ENCODE measurements at places on chromosomes 7 and 10.

DNA sequence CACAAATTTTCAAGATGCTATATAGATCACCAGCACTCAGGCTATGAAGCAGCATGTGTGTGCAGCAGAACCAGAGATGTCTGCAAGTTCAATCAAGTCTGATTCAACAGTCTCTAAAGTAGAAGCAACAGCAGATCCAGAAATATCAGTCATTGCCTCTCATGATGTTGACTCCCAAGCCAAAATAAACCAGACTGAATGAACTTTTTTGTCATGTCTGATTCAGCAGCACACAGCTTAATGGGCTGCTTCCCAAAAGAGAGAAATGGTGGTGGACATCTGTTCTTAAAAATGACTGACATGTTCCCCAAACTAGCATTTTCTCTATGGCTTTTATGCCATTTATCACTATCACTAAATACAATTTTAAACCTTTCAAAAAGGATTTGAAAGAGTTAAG, 53.8 kb downstream of the TMEM26 start:
- DNase-seq, result no peak

DNA sequence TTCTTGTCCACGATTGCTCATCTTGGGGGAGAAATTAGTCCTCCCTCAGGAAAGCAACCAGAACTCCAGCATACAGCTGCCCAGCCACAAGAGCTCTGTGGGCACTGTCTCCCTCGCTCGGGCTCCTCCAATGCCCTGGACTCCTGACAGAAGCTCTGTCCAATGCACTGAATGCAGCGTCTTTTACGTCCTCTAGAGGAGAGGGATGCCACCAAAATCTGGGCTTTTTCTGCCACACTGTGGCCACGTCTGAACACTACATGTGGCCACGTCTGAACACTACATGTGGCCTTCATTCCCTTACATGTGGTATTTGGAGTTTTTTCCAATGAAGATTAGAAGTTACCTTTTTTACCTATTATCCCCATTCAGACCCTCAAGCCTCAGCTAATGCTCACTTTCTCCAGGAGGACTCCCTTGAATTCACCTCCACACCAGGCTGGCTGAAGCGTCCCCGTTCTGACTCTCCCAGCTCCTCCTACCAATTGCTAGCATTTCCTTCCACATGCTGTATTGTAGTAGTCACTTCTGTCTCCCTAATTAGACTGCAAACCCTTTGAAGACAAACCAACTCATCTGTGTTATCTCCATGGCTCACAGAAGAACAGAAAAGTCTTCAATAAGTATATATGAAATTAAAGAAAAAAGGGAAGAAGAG, 134.3 kb upstream of the PDE1C start:
- no peak for DNase-seq

GRCh38 chr7:116399819-116400218, 99.7 kb upstream of the CAV2 start:
- no peak for DNase-seq

- DNase-seq, result no peak
Measured at GRCh38 chr10:128804411-128804810, 662.6 kb upstream of the MGMT start.

DNA sequence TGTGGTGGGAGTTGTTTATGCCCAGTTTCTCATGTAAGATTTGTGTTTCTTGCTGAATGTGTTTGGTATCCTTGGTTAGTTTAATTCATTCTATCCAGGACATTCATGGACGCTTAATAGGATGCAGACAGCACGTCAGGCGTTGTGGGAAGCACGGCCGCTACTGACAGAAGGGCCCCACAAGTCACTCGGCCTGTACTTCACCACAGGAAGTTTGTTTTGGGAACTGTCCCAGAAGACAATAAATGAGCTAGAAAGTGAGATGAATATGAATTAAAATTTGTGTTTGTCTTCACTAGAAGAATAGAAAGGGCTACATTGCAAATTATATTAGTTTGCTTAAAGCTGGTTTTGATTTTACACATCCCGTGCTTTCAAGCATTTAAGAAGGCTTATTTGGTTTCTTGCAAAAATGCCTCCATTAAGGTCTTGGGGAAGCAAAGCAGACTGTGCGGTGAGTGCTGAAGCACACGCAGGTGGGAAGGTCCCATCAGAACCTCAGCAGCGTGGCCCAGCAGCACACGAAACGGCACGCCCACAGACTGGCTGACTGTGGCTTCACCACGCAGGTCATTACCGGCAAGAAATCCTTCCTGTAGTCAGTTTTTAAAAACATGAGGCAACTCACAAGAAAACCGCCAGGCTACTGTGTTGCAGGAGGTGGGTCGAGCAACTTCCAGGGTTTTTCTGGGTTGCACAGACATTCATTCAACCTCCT, 74.1 kb downstream of the VIPR2 start:
- no peak for DNase-seq

DNA sequence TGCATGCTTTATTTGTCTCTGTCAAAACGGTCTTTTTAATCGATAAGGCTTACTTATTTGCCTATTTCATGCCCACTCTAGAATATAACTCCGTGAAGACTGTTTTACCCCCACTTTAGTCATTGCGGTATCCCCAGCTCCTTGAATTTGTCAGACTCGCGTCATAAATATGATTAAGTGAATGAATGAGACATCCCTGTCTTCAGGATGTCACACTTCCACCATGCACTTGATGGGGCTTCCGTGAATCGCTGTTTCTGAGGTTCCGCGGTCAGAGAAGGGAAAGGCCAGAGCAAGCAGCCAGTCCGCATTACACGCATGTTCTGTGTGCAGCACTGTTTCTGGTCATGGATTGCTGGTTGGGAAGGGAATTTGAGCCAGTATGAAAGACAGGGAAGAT, 138.8 kb downstream of the CELF2 start:
- no peak for DNase-seq

DNA sequence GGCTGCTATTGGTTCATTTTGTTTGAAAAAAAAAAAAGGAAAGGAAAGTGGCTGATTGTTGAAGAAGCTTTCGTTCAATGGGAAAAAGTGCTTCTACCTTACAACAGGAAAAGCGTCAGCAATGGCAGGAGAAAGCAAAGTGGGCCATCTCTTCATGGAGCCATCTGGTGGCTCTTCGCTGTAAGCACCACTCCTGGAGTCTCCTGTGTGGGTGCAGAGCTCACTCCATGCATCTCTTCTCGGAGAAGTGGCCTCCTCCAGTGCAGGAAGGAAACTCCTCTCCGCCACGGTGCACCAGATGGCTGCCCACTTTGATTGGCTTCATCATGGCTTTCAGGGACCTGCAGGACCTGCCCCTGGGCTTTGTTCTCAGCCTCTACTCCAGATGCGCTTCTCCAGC, 250.9 kb downstream of the PTEN start:
- no peak for DNase-seq

GRCh38 chr10:77182803-77183202, 454.8 kb downstream of the KCNMA1 start:
- DNase-seq, result no peak

- DNase-seq, result no peak
Measured at GRCh38 chr10:34369120-34369519, 446.0 kb downstream of the PARD3 start.

- DNase-seq, result no peak
Measured at GRCh38 chr7:37635346-37635745, 48.2 kb upstream of the GPR141 start.

GRCh38 chr10:58027426-58027825, 240.3 kb downstream of the IPMK start:
- no peak for DNase-seq

DNA sequence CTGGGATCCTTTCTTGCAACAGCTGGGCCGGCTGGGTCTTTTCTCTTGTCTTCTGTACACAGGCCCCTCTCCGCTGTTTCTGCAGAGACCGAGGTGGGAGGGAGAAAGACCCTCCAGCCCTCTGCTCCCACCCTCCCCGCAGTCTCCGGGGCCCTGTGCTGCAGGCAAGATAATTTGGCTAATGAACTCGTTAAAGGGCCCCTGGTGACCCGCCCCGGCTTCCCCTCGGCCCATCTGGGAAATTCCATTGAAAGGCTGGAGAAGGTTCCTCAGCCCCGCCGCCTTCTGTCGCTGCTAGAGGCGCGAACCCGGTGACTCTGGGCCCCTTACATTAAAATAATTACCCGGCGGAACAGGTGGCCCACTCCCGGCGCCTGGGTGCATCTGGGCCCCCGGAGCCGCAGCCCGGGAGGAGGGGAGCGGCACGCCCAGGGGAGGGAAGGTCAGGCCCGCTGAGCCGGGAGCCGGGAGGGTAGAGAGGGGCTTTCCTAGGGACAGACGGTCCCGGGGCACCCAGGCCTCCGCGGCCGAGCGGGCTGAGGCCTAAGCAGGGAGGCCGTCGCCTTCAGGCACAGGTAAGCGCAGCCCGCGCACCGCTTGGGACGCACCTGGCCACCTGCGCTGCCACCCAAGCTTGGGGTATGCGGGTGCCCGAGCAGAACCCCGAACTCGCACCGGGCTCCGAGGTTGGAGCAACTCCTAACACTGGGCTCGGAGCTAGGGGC, 7.3 kb upstream of the MNX1 start:
- DNase-seq, result no peak

DNA sequence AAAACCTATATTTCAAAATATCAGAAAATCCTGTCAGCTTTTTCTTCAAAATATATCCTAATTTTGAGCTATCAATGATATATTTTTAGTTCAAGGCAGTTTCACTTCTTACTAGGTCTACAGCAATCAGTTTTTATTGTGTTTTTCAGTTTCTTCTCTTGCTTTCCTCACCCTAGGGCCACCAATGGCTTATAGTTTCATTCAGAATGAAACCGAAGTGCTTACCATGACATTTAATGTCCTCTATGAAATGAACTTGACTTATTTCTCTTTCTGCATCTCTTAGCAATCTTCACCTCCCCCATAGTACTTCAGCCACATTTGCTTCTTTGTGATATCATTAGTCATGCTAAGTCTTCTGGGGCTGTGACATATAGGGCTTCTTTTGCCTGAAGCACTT, 100.3 kb downstream of the ARL5B start:
- no peak for DNase-seq

DNA sequence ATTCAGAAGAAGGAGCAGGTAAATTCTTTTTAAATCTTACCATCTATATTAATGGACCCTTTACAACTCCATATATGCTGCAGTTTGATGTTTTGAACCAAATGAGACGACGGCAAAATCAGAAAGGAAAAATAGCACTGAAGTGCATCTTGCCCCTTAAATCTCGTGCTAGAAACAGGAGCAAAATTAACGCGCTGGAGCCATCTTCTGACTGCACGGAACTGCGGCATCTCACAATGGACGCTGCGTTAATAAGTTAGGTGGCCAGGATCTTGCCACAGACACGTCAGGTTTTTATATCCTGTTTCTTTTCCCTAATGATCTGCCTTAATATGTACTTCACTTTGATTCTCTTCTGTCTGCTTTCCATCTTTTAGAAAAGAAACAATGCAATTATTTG, 354.5 kb downstream of the TFEC start:
- DNase-seq, result no peak

GRCh38 chr7:79282070-79282694, 171.3 kb downstream of the MAGI2 start:
- DNase-seq, result no peak

DNA sequence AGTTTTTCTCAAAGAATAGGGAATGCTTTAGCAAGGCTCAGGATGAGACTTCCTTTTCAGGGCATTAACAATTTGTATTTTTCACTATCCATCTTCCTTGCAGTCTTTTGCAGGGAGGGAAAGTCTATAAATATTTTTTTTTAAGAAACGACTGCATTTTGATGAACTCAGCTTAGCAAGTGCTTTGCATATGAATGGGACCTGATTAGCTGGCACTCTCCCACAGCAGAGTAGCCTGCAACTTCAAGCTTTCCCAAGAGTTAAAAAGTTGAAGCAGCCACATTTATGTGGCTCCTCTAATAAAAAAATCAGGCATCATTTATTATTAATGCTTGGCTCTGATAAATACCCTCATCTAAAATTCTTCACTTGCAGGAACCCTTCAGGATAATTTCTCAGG, 134.0 kb downstream of the GRID1 start:
- DNase-seq, result no peak

DNA sequence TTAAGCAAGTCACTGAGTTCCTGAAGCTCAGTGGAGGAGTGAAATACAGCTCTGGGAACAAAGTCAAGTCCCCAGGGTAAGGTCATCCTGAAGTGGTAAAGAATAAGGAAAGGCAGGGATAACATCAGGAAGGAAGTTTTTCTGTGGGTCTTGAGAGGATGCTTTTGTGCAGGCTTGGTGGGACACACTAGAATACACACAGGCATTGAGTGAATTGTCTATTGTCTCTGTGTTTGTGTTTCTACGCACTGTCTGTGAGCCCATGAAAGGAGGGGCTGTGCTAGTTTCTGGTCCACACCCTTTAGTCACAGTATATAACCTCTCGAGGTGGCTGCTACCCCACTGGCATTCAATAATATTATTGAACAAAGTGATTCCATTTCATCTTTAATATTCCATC, 95.8 kb upstream of the ABCB5 start:
- no peak for DNase-seq

- no peak for DNase-seq
Measured at GRCh38 chr10:59373071-59373470, 10.7 kb upstream of the FAM13C start.

DNA sequence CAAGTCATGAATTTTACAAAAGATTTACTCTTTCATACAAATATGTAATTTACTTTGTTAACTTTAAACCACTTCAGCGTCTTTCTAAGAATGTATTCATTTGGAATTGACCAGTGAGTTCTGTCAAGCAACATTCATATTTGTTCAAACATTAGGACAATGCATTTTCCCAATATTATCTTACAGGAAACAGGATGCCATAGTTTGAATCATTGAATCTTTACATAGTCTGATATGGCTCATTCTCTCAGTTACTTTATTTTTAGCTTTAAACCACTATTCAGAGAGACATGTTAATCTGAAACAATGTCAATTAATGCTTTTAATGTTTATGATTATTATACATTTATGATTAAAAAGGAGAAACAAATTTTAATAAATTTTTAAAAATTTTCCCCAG, 21.1 kb upstream of the MEOX2 start:
- DNase-seq, result no peak

DNA sequence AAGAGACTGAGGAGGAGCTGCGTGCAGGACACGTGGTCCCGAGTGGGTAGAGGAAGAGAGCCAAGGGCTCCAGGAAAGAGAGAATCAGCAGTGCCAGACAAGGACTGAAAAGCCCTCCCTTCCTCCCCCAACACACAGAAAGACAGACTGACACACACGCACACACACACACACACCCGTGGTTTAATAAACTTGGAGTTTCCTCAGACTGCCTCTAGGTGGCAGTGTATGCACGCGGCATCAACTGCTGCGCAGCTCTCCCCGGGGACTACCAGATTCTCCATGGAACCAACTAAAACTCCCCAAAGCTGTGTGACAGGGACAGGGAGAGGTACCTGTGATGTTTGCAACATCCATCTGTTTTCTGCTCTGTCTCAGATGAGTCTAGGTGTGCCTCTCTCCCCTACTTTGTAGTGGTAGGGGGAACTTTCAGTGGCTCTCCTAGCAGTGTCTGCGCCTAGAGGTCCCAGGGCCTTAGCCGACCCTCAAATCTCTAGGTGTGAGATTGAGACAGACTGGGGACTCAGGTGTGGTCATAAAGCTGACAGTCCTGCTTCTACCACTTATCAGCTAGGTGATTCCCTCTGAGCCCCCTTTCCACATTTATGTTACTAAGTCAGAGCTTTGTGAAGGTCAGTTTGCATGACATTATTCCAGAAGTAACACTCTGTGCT, 9.3 kb upstream of the TSPAN14 start:
- DNase-seq, result peak; percentile 65

GRCh38 chr10:56255298-56255697, 105.8 kb downstream of the ZWINT start:
- no peak for DNase-seq

Data from stimulated activated CD8-positive, alpha-beta memory T cell treated with anti-CD3 and anti-CD28 coated beads, Interleukin-7, amount 100 ng/mL, for 4 hours (primary cell).